Ammon's horn (tissue), 1 donor: ENCODE measurements at places on chromosomes 5 and 9.

GRCh38 chr9:2157277-2158110 is 142.3 kb downstream of the SMARCA2 start:
- DNase-seq = peak; percentile 71

DNA sequence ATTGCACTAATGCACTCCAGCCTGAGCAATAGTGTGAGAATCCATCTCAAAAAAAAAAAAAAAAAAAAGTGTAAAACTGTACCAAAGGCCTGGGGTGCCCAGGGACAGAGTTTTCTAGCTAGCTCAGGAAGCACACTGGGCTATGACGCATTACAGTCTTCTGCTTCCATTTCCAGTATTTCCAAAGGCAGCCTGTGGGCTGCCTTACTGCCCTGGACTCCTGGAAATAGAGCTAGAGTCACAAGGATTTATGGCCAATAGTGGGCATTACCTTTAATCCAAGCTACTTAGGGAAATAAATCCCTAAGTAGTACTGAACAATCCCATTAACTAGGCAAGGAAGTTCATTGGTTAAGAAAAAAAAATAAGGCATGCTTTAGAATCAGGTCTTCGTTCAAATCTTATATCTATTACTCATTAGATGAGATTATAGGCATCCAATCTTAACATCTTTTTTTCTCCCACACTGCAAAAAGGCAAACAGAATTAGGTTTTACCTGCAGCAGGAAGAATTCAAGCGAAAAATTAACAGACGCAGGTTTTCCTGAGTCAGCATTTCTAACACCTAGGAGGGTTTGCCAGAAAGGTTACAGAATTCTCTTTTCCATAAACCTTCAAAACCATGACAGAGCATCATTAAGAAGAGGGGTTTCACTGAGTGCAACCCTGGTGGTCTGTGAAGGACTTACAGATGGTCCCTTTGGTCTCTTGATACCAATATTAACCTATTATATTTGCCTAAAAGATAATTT is 85.6 kb upstream of the CCDC112 start:
- DNase-seq = no peak

DNA sequence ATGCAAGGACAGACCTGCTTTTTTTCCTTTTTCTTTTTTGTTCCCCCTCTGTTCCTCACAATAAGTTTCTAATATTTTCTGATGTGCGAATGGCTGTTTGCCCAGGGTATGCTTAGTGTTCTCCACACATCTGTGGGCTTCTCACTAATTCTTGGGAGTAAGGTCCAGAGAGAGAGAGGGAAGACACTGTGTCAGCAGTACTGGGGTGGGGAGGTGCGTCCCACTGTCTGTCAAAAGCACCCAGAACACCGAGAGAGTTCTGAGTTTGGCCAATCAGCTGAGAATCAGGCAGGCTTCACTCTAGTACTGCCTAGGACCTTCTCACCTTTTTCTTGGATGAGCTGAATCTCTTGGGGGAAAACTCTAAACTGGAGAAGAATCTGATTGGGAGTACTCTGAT is 61.8 kb downstream of the ELL2 start:
- no peak for DNase-seq

GRCh38 chr9:20558566-20559016 is 63.7 kb downstream of the MLLT3 start:
- DNase-seq = peak; percentile 42

- DNase-seq = no peak
These were observed 7.2 kb upstream of the HOMER1 start for GRCh38 chr5:79521156-79521555.
